Esophagus squamous epithelium (tissue), 5 donors: ENCODE measurements at places on chromosomes 16 and 17. TPM values are rescaled to one million over a fixed set of nuclear protein-coding genes. Genes with fewer than 3 reads are reported as not detected.

Gene EVI2B
- 13.4 TPM for total RNA-seq

Gene TUBG1
- total RNA-seq, result 22.3 TPM

GRCh38 chr16:2523801-2524231 is 3.6 kb downstream of the AMDHD2 start:
- no peak for DNase-seq

GRCh38 chr16:67250045-67250327 is 1.2 kb downstream of the SLC9A5 start:
- DNase-seq, result no peak

DNA sequence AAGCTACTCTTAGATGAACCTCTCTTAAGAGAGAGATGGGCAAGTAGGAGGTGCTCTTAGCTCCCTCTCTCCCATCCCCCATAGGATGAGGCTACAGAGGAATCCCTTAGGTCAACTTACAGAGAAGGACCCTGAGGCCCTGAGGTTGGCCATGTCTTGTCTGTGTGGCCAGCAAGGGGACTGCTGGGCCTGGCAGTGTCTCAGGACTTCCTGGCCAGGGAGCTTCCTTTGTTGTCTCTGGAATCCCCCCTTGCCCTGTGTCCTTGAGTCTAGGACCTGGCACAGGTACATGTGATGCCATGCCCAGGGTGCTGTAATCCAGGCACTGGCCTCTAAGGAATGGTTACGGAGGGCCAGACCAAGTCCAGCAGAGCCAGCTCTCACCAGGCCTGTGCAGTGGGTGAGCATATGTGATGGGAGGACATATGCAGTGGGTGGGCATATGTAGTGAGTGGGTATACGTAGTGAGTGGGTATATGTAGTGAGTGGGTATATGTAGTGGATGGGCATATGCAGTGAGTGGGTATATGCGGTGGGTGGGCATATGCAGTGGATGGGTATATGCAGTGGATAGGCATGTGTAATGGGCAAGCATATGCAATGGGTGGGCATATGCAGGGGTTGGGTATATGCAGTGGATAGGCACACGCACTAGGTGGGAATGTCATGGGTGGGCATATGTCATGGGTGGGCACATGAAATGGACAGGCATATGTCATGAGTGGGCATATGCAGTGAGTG is 20.3 kb upstream of the PECAM1 start:
- DNase-seq, result no peak

- no peak for DNase-seq
Observed at GRCh38 chr17:50631908-50632571, 2.6 kb upstream of the ABCC3 start.

- DNase-seq, result no peak
Observed at GRCh38 chr16:239948-240277, 5.3 kb downstream of the FAM234A start.

GRCh38 chr17:81189670-81190530 is 23.9 kb upstream of the AATK start:
- DNase-seq, result no peak

GRCh38 chr16:84526794-84527531 is 22.5 kb upstream of the MEAK7 start:
- DNase-seq, result no peak

DNA sequence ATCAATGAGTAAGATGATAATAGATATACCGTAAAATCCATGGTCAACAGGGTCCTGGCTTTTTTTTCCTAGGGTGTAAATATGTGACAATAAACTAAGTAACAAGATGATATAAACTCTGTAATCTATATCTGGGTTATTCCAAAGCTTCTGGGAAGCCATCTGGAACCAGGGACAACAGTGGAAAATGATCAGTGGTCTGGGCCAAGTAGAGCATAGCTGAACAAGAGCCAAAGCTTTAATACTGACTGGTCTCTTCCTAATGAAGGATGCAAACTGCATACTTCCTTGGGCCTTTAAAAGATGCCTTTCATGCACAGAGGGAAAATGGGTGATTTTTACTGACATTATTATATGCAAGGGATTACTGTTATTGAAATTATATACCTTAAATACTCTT is 8.9 kb downstream of the CA10 start:
- DNase-seq, result no peak

DNA sequence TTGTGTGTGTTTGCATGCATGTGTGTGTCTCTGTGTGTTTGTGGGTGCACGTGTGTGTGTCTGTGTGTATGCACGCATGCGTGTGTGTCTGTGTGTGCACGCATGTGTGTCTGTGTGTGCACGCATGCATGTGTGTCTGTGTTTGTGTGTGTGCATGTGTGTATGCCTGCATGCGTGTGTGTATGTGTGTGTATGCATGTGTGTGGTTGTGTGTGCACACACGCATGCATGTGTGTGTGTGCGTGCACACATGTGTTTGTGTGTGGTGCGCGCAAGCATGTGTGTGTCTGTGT is 239.9 kb upstream of the TNRC6C start:
- DNase-seq, result no peak

Gene WNT3
- 1.5 TPM for total RNA-seq

- no peak for DNase-seq
Observed at GRCh38 chr16:83238949-83239691, 568.7 kb upstream of the HSBP1 start.

Gene RNF43
- 7.6 TPM for total RNA-seq

Gene TBC1D3G
- total RNA-seq, result not detected

Gene AARSD1
- total RNA-seq, result 22.5 TPM

GRCh38 chr17:82568997-82569393 is 49.5 kb downstream of the FOXK2 start:
- no peak for DNase-seq

Gene CX3CL1
- 5.5 TPM for total RNA-seq

Gene SHBG
- total RNA-seq, result not detected
